Kidney epithelial cell (primary cell): ENCODE measurements at places on chromosomes 1 and 21.

- DNase-seq = no peak
Measured at GRCh38 chr1:18898567-18898966, 3.8 kb downstream of the ALDH4A1 start.

DNA sequence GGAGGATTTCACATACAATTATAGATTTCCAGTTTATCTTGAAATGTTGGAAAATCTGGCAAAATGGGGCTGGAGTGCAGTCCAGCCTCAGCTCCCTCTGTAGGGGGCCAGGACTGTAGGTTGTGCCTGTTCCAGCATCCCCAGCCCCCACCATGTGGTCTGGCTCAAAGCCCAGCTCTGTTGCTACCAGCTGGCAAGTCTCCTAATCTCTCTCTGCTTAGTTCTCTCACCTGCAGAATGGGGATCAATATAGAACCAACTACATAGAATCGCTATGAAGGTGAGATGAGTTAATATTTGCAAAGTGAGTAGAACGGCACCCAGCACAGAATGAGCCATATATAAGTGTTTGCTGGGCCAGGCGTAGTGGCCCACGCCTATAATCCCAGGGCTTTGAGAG is 50.0 kb upstream of the TARDBP start:
- no peak for DNase-seq

DNA sequence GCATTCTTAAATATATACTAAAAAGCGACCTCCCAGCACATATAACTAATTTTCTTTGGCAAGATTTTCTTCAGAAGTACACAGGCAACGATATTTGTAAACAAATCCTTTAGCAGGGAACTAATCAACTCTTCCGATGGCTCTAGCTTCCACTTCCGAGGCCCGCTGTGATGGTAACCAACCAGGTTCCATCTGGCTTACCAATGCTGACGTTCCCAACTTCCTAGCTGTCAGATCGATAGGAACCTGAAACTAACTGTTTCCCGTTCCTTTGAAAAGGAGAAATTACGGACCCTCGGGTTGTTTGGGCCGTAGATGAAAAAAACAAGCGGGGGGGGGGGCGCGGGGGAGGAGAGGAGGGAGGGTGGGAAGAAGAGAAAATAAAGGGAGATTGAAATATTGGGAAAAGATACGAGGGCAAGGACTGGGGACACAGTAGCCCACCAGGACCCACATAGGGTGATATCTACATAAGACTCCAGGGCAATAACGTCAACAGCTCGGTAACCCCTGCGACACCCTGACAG is 513 bp downstream of the GTF2B start:
- no peak for DNase-seq

GRCh38 chr1:197771386-197771785 is 3.9 kb downstream of the DENND1B start:
- DNase-seq = no peak

DNA sequence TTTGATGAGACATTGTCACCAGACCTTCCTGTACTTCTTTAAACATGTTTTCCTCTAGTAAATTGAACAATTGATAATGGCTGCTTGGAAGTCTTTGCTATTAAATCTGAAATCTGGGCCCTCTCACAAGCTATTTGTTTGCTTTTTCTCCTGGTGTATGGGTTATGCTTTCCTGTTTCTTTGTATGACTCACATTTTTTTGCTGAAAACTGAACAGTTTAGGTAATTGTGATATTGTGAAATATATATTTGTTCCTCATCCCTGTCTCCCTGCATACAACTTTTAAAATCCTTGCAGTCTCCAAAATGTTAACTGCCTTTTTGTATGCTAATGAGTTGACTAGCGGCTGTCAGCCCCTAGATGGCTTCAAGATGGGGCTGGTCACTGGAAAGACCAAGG is 61.6 kb downstream of the MAP3K21 start:
- no peak for DNase-seq

DNA sequence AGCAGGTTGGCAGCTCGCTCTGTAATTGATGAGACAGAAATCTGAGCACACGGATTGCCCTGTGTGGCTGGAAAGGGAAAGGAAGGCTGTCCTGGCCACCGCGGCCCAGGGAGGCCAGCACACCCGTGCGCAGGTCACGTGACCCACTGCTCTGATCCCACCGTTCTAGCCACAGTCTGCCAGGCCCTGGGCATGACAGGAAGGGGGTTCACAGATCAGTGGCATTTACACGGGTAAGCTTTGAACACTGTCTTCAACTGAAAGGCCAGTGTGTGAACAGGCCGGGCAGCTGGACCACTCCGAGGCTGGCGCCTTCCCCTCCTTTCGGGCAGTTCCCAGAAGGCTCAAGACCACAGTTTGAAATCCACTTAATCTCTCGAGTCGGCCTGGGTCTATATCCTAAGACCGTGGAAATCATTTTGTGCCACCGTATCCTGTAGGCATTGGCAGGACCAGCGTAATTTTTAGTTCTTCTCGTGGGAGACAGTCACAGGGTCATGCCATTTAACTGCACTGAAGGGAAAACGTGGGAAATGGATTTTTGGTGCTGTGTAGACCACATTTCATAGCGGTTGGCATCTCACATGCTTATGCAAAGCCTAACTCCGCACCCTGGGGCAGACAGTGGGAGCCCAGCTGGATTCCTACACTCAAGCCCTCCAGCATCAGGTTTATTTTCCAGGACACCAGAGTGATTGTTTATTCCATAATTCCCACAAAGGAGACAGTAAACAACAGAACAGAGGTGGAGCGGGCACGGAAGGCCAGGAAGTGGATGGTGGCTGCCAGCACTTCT is 3.1 kb upstream of the ADARB1 start:
- DNase-seq = no peak

- DNase-seq = no peak
Measured at GRCh38 chr21:14616380-14617039, 70.4 kb upstream of the SAMSN1 start.

- no peak for DNase-seq
Measured at GRCh38 chr1:183723571-183723970, 70.5 kb upstream of the APOBEC4 start.

DNA sequence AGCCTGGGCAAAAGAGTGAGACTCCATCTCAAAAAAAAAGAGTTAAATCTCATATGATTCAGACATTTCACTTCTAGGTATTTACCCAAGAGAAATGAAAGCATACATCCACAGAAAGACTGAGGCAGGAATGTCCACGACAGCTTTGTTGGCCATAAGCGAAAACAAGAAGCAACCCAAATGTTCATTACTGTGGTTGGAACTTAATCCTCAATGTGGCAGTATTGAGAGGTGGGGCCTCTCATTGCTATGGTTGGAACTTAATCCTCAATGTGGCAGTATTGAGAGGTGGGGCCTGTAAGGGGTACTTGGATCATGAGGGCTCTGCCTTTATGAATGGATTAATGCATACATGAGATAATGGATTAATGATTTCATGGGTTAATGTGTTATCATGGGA is 15.2 kb downstream of the C21orf58 start:
- DNase-seq = no peak

DNA sequence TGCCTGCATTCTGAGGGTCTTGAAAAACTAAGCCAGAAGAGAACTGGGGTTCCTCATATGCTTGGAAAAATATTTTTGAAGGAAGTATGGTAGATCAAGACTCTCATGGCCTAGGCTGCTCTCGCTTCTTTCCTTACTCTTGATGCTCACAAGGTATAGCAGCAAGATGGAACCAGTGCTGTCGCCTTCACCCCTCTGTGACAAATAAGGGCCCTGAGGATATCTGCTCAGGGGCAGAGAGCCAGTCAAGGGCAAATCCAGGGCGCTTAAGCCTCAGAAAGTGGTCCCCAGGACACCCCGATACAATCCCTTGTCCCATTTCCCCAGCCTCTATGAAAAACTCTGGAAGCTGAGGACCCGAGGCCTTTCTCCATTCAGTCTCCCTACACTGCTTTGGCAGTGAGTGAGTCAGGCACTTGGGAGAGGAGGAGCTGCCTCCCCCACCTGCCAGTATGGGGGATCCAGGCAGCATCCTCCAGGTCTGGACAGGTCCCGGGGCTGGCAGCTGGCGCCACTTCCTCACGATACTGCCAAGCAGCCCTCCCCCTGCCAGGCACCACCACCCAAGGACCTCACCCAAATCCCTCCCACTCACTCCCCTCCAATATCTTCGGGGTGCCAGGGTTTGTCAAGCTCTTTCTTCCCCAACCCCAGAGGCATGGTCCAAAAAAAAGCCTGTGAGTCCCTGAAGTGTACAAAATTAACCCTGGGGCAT is 1.3 kb downstream of the IGSF9 start:
- no peak for DNase-seq

- no peak for DNase-seq
Measured at GRCh38 chr1:166489670-166490436, 323.1 kb upstream of the FAM78B start.

- DNase-seq = no peak
Measured at GRCh38 chr1:176110203-176110602, 96.9 kb downstream of the COP1 start.

DNA sequence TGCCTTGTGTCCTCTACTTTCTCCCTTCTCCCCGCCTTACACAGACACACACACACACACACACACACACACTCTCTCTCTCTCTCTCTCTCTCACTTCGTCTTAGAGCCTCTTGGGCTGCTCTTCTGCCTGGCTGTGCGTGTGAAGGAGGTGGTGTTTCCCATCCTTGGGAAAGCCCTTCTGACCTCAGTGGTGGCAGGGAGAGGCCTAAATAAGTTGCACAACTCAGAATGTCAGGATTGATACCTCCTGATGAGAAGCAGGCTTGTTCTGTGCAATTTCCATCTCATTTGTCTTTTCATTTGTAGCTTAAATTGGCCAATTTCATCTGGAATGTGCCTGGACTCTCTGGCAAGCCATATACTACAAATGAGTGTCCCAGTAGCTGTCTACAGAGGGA is 25.0 kb downstream of the LRRN2 start:
- DNase-seq = no peak

- DNase-seq = no peak
Measured at GRCh38 chr21:37341254-37341960, 25.2 kb upstream of the DYRK1A start.

DNA sequence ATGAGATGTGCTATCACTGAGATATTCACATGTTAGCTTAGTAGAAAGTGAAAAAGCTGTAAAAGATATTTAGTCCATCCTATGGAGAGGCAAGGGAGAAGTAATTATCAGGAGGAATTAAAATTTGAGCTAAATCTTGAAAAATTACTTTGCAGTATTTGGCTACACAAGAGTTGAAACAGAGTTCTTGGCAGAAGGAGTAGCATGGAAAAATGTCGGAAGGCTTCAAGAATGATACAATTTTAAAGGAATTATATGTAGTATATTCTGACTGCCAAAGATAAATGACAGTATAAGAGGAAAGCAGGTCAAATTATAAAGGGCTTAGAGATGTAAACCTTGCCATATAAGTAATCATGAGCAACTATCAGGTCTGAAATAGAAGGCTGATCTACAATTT is 518.9 kb downstream of the BRINP3 start:
- DNase-seq = no peak

DNA sequence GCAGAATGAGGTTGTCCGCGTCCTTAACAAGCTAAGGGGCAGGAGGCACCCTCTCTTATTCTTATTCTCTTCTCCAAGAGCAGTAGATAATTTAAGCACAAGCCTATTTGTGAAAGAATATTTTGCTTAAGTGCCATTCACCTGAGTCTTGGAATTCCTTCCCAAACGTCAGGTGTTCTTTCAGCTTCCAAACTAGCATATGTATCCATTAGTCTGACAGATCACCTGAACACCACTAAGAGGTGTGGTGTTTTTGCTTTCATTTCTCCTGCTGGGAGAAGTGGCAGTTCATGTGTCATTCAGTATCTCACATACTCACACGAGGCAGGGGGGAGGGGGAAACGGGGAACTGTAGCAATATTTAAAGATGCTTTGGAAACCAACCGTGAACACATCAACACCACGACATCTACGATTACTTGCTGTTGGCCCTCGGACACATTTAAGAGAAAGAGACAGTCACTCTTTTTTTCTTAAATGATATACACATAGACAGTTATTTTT is 45.5 kb upstream of the RBM15 start:
- no peak for DNase-seq
